ENCODE measurements at places on chromosomes 4 and X.

- DNase-seq, result no peak
Measured at GRCh38 chr4:74042681-74043080, 4.2 kb upstream of the CXCL3 start.

DNA sequence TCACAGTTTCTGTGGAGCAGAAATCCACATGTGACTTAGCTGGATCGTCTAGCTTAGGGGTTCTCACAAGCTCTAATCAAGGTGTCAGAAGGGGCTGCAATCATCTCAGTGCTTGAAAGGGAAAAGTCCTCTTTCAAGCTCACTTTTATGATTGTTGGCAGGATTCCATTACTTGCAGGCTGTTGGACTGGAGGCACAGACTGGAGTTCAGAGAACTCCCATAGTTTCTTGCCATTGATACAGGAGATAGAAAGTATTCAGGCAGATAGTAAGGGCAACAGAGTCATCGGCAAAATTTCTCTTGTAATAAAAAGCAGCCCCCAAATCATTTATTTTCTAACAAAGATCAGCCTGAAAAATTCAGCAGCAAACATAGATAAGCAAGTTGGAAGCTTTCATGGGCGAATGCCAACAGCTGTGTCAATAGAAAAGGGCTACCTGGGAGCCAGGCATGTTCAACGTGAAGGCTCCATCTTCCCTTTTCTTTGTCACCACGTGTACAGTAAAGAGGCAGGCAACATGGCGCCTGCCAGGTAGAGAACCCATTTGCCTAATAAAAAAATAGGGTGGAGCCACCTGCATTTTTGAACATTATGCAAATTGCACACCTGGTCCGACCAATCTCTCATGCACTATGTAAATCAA is 64.4 kb downstream of the CXCL13 start:
- no peak for DNase-seq

GRCh38 chr4:88320224-88320779 is 35.9 kb upstream of the PPM1K start:
- no peak for DNase-seq

- DNase-seq, result no peak
Measured at GRCh38 chr4:104352211-104352610, 142.5 kb downstream of the CXXC4 start.

DNA sequence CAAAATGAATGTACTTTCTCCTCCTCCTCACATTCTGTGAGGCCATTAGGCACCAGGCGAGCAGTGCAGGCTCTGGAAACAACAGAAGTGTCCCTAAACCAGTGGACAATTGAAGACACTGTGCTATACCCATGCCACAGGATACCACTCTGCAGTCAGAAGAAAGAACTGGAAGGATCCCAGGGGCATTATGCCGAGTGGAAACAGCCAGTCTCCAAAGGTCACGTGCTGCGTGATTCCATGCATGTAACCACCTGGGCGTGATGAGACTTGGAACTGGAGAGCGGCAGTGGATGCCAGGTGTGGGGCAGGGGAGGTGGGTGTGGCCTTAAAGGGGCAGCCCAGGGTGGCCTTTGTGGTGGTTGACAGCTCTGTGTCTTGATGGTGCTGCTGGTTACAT is 139.4 kb downstream of the EVC2 start:
- no peak for DNase-seq

DNA sequence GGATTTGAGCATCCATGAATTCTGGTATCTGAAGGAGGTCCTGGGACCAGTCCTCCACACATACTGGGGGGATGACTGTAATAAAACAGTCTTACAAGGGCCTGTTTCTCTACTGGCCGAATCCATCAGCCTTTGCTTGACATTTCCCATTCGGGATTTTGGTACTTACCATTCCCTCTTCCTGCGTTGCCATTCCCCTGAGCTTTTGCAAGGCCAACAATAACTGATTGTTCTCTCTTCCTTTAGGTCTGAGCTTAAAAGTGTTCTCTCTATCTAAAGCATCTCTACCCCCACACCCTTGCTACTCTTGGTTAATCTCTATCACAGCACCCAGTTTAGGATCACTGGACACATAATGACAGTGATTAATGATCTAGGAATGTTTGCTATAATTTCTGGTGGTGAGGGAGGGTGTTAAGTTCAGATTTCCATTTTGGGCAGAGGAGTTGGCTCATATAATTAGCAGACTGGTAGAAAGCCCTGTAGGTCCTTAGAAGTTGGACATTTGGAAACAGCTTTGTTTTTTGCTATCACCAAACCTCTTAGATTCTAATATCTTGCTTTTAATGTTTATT is 29.4 kb downstream of the TMA16 start:
- DNase-seq, result no peak

Measured in activated T-helper 9 cell treated with anti-CD3 and anti-CD28 coated beads, Interleukin-2, amount 50 U/mL, for 16 hours (primary cell).